Left cardiac atrium (tissue), 4 donors: ENCODE measurements at places on chromosomes 2 and 18. TPM values are rescaled to one million over a fixed set of nuclear protein-coding genes. Genes with fewer than 3 reads are reported as not detected.

Gene FOXI3
- not detected for total RNA-seq

Gene RFTN2
- 8.6 TPM for total RNA-seq

Gene ANKRD30B
- total RNA-seq: not detected

Gene NEDD4L
- 98.2 TPM for total RNA-seq

Gene CCDC74A
- total RNA-seq: 0.71 TPM

Gene ALPG
- total RNA-seq: not detected

DNA sequence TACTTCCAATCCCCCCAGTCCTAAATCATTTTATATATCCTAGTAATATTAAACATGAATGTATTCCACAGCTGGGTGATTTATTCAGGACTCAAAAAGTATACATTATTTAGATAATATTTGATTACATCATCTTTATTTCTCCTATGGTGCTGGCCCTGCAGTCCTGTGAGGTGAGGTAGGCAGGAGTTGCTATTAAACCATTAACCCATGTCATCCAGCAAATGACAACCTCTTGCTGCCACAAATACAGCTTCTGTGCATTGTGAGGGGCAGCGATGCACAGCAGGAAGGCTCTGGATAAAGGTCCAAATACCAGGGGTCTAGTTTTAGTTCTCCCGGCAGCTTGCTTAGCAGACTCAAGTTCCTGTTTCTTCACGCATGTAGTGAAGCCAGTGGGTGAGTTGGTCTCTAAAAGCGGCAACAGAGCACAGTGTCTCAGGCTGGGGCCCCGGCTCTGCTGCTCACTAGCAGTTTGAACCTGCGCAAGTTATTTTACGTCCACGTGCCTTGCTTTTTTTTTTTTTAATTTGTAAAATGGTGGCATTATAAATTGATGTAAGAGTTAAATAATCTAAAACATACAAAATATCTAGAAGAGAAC, 36.1 kb downstream of the INSIG2 start:
- DNase-seq: no peak

DNA sequence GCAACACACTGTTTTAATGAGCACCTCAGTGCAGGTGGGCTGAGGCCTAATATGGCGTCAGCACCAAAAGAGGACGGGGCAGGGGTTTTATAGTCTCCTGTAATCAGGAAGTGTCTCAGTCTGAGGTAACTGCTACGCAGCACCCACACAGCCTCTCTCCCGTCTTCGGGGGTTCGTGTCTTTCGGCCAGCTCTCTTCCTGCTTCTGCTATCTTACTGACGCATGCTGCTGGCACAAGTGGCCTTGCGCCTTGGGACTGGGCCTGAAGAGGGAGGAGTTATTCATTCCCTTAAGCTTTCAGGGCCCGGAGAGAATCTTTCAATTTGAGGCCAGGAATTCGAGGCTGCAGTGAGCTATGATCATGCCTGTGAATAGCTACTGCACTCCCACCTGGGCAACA, 14.5 kb upstream of the PAPOLG start:
- peak; percentile 53 for DNase-seq

- no peak for DNase-seq
Observed at GRCh38 chr2:156196031-156196430, 136.5 kb downstream of the NR4A2 start.

DNA sequence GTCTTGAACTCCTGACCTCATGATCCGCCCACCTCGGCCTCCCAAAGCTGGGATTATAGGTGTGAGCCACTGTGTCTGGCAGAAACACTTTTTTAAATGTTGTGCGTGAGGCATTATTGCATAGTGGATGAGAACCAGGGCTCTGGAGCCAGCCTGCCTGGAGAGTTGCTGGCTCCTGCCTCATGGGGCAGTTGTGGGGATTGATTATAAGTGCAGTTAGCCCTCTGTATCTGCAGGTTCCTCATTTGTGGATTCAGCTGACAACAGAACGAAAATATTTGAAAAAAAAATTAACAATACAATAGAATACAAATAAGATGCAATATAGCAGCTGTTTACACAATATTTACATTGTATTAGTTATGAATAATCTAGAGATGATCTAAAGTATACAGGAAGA, 129.4 kb upstream of the EML6 start:
- no peak for DNase-seq

DNA sequence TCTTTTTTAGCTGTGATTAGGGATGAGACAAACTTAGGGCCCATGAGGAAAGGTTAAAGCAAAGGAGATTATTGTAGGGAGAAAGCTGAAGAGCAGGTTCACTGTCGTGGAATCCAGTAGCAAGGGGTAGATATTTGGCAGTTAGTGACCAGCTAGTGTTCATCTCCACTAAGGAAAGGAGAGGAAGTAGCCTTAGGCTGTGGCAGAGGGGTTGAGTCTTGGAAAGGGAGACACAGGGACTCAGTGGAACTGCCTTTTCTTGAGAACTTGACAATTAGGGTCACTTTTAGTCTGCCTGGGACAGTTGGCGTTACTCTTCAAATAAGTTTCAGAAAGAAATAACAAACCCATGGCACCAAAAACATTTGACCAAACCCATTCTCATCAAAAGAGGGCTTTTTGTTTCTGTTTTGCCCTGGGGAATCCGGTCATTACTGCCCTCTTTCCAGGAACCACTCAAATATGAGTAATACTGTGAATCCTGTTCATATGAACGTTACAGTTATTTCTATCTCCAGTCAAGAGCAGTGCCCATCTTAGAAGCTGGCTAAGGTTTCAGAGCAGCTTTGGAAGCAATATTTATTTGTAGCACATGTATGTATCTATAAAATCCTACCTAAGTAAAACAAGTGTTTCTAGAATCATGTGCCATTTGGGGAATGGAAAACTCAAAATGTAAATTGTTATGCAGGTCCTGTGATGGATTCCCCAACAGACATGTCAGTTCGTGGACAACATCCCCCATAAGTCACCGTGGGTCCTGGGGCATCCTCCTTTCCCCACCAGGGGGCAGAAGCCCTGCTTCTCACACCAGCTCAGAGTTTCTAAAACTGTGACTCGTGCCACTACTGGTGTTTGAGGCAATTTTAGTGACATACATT, 77.3 kb upstream of the PHLPP1 start:
- DNase-seq: no peak

GRCh38 chr2:237180187-237180586, 94.5 kb downstream of the COPS8 start:
- no peak for DNase-seq

DNA sequence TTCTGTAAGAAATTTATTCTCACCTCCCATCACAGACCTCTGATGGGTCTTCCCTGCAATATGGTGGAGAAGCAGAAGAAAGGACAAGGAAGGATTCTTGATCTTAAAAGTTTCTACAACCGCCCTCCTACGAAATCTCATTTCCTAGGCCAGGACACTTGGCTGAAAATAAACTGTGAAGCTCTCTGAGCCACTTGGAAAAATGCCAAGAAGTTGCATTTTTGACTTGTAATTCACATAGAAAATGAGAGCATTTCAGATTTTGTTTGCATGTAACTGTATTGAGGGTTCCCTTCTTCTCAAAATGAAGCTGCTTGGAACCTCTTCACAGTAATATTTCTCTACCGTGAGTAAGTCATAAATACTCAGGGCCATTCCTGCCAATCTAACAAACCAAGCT, 458.3 kb upstream of the SLC14A2 start:
- no peak for DNase-seq

- no peak for DNase-seq
Observed at GRCh38 chr2:182302972-182303371, 123.9 kb downstream of the PDE1A start.

DNA sequence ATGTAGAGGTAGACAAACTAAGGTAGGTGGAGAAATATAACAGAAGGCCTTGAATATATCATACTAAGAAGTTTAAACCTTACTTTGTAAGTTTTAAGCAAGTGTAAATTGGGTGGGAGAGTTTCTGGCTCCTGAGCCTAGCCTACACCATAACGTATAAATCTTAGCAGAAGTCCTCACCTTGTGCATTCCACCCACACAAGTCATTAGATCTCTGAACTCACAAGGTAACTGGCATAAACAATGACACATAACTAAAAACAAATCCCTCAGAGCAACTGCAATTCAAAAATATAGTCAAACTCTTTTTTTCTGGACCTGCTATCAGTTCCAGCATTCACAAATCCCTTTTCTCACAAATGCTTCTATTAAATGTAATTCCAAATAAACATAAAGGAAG, 9.4 kb downstream of the REV1 start:
- DNase-seq: no peak

- DNase-seq: no peak
Observed at GRCh38 chr2:15803543-15804245, 136.7 kb upstream of the MYCN start.

DNA sequence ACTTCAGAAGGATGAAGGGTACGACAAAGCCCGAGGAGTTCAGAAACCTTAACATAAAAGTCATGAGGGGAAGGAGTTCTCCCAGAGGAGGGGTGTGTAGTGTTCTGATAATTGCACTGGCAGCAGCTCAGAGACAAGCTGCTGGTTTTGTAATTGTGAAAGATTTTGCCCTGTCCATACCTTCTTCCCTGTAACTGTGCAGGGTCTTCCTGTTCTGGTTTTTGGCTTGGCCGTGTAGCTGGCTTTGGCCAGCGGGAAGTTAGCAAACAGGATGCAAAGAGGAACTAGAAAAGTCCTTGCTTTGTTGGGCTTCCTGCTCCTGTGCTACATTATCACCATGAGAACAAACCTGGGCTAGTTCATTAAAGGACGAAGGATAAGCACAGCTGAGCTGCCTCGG, 160.8 kb downstream of the LPIN1 start:
- DNase-seq: no peak

DNA sequence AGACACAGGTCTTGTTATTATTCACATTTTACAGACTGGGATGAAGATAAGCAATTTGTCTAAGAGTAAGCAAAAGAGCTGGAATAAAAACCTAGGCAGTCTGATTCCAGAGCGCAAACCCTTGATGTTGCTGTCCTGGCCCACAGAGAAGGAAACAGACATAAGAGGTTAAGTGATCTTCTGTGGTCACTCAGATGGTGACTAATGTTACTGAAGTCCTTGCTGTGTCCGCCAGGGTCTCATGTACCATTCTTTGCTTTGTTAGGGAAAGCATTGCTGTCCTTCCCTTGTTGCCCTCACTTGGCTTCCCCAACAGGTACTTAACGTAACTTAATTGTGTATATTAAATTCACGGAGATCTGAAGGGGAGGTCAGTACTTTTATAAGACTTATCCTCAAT, 14.9 kb upstream of the FAP start:
- DNase-seq: no peak
